ENCODE measurements at places on chromosomes 16 and 17.

DNA sequence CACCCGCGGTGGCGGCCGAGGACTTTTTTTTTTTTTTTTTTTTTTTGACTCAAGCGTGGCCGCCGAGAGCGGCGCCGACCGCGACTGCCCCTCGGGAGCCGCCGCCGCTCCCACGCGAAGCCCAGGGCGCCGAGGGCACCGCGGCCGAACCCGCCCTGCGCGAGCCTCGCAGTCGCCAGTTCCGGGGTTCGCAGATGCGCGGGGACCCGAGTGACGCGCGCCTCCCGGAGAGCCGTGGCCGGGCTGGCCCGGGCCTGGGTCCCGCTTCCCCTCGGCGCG is 1.1 kb downstream of the METRNL start:
- H3K27ac ChIP-seq, result no peak overlapping the region
- no peak overlapping the region for H3K4me3 ChIP-seq
- peaks cover 61% of the 10 kb centered on the region for H3K36me3 ChIP-seq
- peaks cover 31% of the 10 kb centered on the region for H3K4me1 ChIP-seq
- no peak for DNase-seq
- no peaks in the 10 kb centered on the region for H3K27me3 ChIP-seq

- no peak overlapping the region for H3K27ac ChIP-seq
- peaks cover 13% of the 10 kb centered on the region for H3K27me3 ChIP-seq
- no peak for DNase-seq
- no peaks in the 10 kb centered on the region for H3K4me1 ChIP-seq
These were observed 369.0 kb upstream of the EEF2KMT start for GRCh38 chr16:5466551-5466950.

DNA sequence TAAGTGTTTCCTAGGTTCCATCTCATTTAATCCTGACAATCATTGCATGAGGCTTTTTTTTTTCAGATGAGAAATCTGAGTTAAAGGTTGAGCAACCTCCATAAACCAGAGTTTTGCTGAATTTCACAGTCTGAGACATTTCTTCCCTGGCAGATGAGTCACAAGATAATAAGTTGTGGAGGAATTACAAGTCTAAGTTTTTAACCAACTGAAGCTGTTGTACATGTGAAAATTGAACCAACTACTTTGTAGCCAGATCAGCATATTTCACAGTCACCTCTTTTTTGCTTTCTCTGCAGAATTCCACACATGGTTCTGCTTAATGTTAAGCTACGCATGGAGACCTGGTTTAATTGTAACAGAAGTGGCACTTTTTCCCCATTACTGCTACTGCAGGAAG is 765.6 kb downstream of the CDH11 start:
- H3K4me3 ChIP-seq, result no peak overlapping the region
- H3K36me3 ChIP-seq, result no peaks in the 10 kb centered on the region
- no peak overlapping the region for H3K27ac ChIP-seq

DNA sequence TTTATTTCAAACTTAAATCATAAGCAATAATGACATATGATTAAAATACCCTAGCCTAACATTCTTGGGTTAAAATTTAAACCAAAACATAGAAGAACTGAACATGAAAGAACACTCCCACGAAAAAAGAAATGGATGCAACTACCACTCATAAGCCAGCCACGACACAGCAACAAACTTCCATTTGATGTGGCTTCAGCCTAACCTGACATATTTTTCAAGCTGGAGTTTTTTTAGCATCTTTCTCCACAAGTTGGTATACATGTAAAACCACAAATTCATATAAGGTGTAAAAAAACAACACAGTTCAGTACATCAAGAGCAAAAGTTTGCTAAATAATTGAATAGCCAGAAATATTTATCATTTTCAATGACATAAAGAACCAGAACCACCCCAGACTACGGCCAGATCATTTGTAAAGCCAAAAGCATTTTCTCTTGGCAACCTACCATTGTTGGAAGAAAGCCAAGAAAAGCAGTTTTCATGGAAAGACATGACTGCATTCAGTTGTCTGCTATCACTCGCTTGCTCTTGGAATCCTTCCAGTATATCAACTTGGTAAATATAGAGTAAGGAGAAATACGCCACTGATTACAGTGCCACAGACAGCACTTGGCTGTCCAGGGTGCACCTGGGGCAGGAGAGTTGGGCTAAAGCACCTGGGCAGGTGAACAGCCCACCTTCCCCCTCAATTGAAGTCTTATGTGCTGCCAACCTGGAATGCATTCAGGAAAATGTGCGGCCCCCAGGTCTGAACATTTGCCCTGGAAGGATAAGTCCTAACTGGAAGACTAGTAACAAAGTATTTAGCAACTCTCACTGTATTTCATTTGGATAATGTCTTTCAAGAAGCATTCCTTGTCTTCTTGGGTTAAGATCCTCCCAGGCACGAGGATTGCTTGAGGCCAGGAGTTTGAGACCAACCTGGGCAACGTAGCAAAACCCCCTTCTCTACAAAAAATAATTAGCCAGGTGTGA is 60.5 kb downstream of the CREBBP start:
- peak overlapping the region; percentile 85 for H3K4me3 ChIP-seq
- DNase-seq, result peak; percentile 17
- no peaks in the 10 kb centered on the region for H3K27me3 ChIP-seq
- peaks cover 16% of the 10 kb centered on the region for H3K36me3 ChIP-seq
- peak overlapping the region; percentile 71 for H3K27ac ChIP-seq

- H3K36me3 ChIP-seq, result peaks cover 43% of the 10 kb centered on the region
- DNase-seq, result no peak
- peak overlapping the region; percentile 51 for H3K27ac ChIP-seq
These were observed 11.7 kb downstream of the ERN1 start for GRCh38 chr17:64117981-64118979.

DNA sequence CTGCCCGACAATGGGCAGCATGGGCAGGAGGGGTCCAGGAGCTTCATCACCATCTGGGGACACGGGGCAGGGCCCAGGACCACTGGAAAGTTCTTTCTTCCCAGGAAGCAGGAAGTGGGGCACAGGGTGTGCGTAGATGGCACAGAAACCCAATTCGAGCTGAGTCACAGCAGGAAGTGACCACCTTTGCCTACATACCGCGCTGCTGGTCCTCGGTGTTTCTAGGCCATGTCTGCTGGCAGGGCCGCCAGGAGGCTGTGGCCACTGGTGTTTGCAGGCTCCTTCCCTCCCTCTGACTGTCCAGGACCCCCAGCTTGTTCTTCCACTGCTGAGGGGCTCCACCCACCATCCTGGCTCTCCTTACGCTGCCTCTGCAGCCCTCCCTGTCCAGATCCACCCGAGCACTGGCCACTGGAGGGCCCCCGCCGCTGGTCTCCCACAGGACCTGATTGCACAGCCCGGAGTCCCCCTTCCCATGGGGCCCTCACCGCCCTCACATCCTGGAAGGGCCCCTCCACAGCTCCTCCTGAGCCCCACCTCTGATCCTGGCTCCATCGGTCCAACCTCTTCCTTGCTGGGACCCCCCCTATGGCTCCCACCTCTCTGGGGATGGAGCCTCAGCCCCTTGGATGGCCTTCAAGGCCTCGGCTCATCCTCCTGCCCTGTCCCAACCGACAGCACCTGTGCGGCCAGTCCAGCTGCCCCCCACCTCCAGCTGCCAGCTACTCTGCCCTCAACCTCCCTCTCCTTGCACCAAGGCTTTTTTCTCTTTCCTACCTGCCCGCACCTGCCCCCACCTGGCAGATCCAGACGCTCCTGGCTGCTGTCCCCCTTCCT is 14.5 kb upstream of the RASD1 start:
- H3K4me1 ChIP-seq, result peaks cover 16% of the 10 kb centered on the region
- H3K27ac ChIP-seq, result no peak overlapping the region
- H3K36me3 ChIP-seq, result no peaks in the 10 kb centered on the region
- H3K4me3 ChIP-seq, result no peak overlapping the region
- DNase-seq, result no peak
- H3K27me3 ChIP-seq, result no peaks in the 10 kb centered on the region

- no peak for DNase-seq
- peaks cover 12% of the 10 kb centered on the region for H3K27me3 ChIP-seq
- no peaks in the 10 kb centered on the region for H3K36me3 ChIP-seq
- H3K27ac ChIP-seq, result peak overlapping the region; percentile 1
These were observed 130.0 kb upstream of the HS3ST2 start for GRCh38 chr16:22683730-22684573.

- H3K4me1 ChIP-seq, result peaks cover 14% of the 10 kb centered on the region
- peak; percentile 17 for DNase-seq
- no peaks in the 10 kb centered on the region for H3K27me3 ChIP-seq
- H3K36me3 ChIP-seq, result no peaks in the 10 kb centered on the region
These were observed 29.5 kb downstream of the RNF43 start for GRCh38 chr17:58387834-58388233.

- H3K27ac ChIP-seq, result no peak overlapping the region
- H3K36me3 ChIP-seq, result no peaks in the 10 kb centered on the region
- H3K27me3 ChIP-seq, result no peaks in the 10 kb centered on the region
- H3K4me3 ChIP-seq, result no peak overlapping the region
These were observed 311.9 kb downstream of the CA10 start for GRCh38 chr17:51846566-51846965.

DNA sequence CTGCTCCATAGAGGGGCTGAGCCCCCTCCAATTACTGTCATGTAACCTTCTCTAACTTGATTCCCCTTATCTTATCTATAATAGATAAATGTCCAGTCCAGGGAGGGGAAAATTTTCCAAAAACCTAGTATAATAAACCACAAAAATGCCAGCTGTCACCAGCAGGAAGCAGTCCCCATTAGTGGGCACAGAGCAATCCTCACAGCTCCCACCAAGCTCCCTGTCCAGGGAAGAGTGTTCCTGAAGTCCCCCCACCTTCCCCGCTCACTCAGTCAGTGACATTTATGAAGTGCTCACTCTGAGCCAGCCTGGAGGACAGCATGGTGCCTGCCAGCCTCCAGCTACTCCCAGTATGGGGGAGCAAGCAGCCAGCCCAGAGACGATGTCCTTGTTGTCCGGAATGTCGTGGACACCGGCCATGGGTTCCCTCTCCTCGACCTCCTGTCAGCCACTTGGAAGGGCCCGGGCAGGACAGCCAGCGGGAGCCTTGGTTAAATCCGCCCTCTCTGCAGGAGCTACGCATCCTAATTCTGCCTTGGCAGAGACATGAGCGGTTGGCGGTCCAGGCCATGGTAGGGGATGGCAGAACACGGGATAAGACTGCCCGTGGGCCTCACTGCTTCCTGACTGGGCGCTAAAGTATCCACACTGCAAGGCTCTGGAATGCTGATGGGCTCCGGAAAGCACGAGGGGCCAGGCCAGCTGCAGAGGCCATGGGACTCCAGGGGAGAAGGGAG is 102.0 kb upstream of the CDH5 start:
- no peak for DNase-seq
- peaks cover 8% of the 10 kb centered on the region for H3K4me1 ChIP-seq
- H3K36me3 ChIP-seq, result no peaks in the 10 kb centered on the region

- peak overlapping the region; percentile 98 for H3K27ac ChIP-seq
- H3K36me3 ChIP-seq, result peaks cover 12% of the 10 kb centered on the region
- peak overlapping the region; percentile 20 for H3K4me3 ChIP-seq
- no peaks in the 10 kb centered on the region for H3K27me3 ChIP-seq
- DNase-seq, result no peak
These were observed 91.1 kb downstream of the SMG6 start for GRCh38 chr17:2212400-2212981.

- H3K4me1 ChIP-seq, result peaks cover 29% of the 10 kb centered on the region
- no peaks in the 10 kb centered on the region for H3K27me3 ChIP-seq
- peaks cover 30% of the 10 kb centered on the region for H3K36me3 ChIP-seq
- H3K27ac ChIP-seq, result peak overlapping the region; percentile 97
- peak; percentile 94 for DNase-seq
- peak overlapping the region; percentile 95 for H3K4me3 ChIP-seq
These were observed 945 bp downstream of the SGSH start for GRCh38 chr17:80219013-80219762.

DNA sequence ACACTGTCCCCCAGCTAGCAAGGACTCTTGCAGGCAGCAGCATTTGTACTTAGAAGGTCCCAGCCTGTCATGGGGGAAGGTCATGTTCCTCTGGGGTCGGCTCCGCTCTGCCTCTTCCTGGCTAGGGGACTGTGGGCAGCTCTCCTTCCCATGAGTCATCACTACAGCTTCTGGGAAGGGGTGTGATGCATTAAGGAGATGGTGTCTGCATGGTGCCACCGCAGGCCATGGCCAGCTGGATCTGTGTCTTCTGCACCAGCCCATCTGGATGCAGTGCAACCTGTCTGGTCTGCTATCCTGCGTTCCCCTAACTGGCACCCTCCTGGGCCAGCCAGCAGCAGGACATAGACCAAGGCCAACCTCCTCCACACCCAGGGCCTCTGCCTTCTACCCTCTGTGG is 6.3 kb downstream of the STARD3 start:
- no peak overlapping the region for H3K4me3 ChIP-seq
- peak overlapping the region; percentile 67 for H3K27ac ChIP-seq
- peaks cover 14% of the 10 kb centered on the region for H3K36me3 ChIP-seq
- peaks cover 64% of the 10 kb centered on the region for H3K4me1 ChIP-seq
- no peak for DNase-seq

DNA sequence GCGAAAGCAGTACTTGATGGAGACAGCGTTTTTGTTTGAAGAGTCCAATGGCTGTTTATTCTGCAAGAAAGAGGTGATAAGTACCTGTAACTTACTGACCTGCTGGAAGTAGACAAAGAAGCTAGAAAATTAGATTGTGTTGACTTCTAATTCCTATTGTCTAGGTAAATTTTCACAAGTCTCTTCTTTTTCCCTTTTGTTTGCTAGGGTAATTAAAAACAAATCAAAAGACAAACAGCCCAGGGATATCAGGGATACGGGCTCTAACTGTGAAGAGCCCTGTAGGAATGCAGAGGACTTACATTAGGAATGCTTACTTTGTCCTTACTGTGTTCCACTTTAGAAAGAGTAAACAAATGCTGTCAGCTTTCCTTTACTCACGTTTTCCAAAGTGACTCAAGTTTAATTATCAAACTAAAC is 7.0 kb downstream of the PSME3IP1 start:
- peaks cover 6% of the 10 kb centered on the region for H3K4me1 ChIP-seq
- peaks cover 13% of the 10 kb centered on the region for H3K36me3 ChIP-seq
- H3K4me3 ChIP-seq, result no peak overlapping the region
- H3K27ac ChIP-seq, result no peak overlapping the region
- H3K27me3 ChIP-seq, result no peaks in the 10 kb centered on the region

GRCh38 chr16:86925067-86925791 is 346.9 kb downstream of the FOXL1 start:
- no peak overlapping the region for H3K27ac ChIP-seq
- H3K4me3 ChIP-seq, result no peak overlapping the region
- no peak for DNase-seq
- peaks cover 44% of the 10 kb centered on the region for H3K27me3 ChIP-seq
- no peaks in the 10 kb centered on the region for H3K36me3 ChIP-seq
- H3K4me1 ChIP-seq, result no peaks in the 10 kb centered on the region

DNA sequence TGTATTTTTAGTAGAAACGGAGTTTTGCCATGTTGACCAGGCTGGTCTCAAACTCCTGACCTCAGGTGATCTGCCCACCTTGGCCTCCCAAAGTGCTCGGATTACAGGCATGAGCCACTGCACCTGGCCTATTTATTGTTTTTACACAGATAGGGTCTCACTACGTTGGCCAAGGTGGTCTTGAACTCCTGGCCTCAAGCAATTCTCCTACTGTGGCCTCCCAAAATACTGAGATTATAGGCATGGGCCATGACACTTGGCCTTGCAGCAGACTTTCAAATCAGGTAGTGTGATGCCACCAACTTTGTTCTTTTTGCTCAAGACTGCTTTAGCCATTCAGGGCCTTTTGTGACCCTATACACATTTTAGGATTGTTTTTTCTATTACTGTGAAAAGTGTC is 61.7 kb upstream of the INTS2 start:
- H3K27ac ChIP-seq, result peak overlapping the region; percentile 7
- peaks cover 74% of the 10 kb centered on the region for H3K36me3 ChIP-seq
- DNase-seq, result no peak
- H3K4me3 ChIP-seq, result no peak overlapping the region
- no peaks in the 10 kb centered on the region for H3K27me3 ChIP-seq

- H3K27ac ChIP-seq, result no peak overlapping the region
- no peak for DNase-seq
- H3K27me3 ChIP-seq, result no peaks in the 10 kb centered on the region
- H3K4me1 ChIP-seq, result no peaks in the 10 kb centered on the region
- no peaks in the 10 kb centered on the region for H3K36me3 ChIP-seq
These were observed 356.4 kb downstream of the WWOX start for GRCh38 chr16:78455861-78456260.
